ENCODE measurements at places on chromosomes 13 and 19.

DNA sequence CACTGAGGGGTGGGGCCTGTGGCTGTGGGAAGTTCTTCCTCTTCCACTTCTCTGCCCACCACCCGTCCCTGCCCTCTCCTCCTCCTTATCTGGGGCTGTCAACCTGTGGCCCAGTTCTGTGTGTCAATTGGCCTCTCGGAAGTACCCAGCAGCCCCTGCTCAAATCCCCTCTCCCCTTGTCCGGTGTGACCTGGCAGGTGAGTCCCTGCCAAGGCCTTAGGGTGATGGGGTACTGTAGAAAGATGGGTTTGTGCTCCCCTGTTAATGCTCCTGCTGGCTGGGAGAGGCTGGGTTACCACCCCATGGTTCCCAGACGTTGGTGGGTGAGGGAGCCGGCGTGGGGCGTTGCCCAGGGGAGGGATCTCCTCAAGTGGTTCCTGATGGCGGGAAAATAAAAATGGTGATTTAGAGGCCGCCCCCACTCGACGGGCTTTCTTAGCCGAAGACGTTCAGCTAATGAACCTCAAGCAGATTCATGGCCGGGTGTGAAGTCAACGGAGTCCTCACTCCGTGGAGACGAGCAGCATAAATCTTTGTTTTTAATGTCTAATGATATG lies 141.2 kb downstream of the URI1 start:
- DNase-seq = no peak

GRCh38 chr13:57824121-57824520 lies 192.6 kb downstream of the PCDH17 start:
- DNase-seq = no peak

DNA sequence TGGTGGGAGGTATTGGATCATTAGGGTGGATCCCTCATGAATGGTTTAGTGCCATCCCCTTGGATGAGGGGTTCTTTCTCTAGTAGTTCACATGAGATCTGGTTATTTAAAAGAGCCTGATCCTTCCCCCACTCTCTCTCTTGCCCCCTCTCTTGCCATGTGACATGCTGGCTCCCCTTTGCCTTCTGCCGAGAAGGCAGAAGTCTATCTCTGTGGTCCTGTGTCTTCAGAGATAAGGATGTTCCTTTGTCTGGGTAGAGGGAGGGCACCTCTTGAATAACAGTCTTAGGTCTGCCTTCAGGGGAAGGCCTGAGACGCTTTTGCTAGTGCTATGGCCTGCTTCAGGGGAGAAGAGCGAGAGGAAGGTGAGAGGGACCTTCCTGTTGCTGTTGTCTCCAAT lies 2.0 kb upstream of the ZDHHC20 start:
- no peak for DNase-seq

DNA sequence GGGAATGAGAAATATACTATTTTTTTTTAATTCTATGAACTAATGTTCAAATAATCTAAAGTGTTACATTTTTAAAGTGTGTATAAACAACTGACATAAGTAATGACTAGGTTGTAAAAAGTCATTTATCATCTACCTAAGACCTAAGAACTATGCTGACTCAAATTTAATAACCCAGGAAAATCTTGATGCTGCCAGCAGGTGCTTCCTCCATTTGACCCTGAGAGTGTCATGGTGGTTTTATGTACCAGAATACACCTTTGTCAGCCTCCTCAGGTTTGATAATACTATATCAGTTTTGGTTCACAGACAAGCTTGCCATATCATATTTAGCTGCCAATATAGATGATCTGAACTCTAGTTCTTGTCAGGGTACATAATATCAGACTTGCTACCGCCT lies 1151.2 kb downstream of the PCDH17 start:
- no peak for DNase-seq

DNA sequence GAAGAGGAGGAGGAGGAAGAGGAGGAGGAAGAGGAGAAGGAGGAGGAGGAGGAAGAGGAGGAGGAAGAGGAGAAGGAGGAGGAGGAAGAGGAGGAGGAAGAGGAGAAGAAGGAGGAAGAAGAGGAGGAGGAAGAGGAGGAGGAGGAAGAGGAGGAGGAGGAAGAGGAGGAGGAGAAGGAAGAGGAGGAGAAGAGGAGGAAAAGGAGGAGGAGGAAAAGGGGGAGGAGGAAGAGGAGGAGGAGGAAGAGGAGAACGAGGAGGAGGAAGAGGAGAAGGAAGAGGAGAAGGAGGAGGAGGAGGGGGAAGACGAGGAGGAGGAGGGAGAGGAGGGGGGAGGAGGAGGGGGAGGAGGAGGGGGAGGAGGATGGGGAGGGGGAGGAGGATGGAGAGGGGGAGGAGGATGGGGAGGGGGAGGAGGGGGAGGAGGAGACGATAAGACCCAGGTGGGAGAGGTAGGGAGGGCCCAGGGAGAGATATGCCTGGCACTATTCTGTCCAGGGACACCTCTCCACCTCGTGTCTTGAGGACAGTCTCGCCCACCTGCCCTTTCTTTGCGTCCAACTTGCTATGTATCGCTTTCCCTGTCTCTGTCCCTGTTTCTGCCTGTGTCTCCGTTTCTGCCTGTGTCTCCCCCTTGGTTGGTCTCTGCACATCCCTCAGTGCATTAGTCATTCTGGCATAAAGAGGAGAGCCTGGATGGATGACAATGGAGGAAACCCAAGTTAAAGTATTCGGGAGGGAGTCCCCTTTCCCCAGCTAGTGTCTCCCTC lies 7.1 kb upstream of the KLK5 start:
- DNase-seq = no peak

DNA sequence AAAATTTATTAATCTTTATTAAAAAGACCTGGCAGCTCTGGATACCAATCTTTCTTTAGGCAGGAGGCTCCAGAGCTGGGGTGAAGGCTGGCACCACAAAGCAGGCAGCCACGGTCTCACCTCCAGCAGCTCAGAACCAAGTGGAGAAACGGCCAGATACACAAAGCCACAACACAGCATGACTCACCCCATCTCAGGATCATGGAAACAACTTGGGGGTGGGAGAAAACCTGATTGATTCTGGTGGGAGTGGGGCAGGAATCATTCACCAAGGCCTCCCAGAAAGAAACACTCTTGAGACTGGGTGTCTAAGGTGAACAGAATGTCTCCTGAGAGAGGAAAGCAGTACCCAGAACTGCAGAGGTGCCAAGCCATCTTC lies 64.2 kb downstream of the CRYL1 start:
- DNase-seq = no peak

DNA sequence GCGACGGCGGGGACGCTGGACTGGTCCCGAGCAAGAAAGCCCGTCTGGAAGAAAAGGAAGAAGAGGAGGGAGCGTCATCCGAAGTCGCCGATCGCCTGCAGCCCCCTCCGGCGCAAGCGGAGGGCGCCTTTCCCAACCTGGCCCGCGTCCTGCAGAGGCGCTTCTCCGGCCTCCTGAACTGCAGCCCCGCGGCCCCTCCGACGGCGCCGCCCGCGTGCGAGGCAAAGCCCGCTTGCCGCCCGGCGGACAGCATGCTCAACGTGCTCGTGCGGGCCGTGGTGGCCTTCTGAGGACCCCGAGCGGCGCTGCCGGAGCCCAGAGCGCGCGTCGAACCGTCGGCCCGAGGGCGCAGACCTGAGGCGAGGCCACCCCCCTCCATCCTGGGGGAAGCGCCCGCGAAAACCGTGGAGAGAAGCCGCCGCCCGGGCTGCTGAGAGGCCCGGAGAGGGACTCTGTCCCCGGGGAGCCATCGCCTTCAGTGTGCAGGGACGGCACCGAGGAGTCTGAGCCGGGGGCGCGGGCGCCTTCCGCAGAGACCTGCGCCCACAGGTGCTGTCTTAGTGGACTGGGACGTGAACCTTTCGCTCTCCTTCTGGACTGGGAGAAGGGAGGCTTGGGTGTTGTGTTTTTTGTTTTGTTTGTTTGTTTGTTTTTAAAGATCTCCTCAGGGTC lies 3.5 kb downstream of the IER2 start:
- no peak for DNase-seq

GRCh38 chr13:45554604-45555109 lies 60.9 kb downstream of the ERICH6B start:
- DNase-seq = no peak
